Activated naive CD4-positive, alpha-beta T cell treated with anti-CD3 and anti-CD28 coated beads, Interleukin-2, amount 50 U/mL, for 72 hours (primary cell): ENCODE measurements at places on chromosomes 3 and 15. TPM values are rescaled to one million over a fixed set of nuclear protein-coding genes. Genes with fewer than 3 reads are reported as not detected.

LMCD1 gene
- total RNA-seq: 1.3 TPM

DAZL gene
- not detected for total RNA-seq

BCL2A1 gene
- 79.8 TPM for total RNA-seq

TJP1 gene
- not detected for total RNA-seq

PODXL2 gene
- 1.8 TPM for total RNA-seq

SLC7A14 gene
- total RNA-seq: not detected

C3orf49 gene
- not detected for total RNA-seq

ST3GAL6 gene
- 0.88 TPM for total RNA-seq

CLDN18 gene
- not detected for total RNA-seq

CPN2 gene
- total RNA-seq: not detected

MUSTN1 gene
- 0.51 TPM for total RNA-seq

CSPG5 gene
- 1.2 TPM for total RNA-seq

ARHGEF26 gene
- not detected for total RNA-seq

PPP1R14D gene
- total RNA-seq: not detected

PCLAF gene
- total RNA-seq: 115 TPM

CIP2A gene
- 48.3 TPM for total RNA-seq

SAXO2 gene
- total RNA-seq: not detected

RBPMS2 gene
- total RNA-seq: not detected

ANKRD34C gene
- total RNA-seq: not detected

DCUN1D1 gene
- 30.6 TPM for total RNA-seq

TMC3 gene
- total RNA-seq: not detected

LIPC gene
- 0.64 TPM for total RNA-seq

TRIP4 gene
- total RNA-seq: 24.7 TPM

DNA sequence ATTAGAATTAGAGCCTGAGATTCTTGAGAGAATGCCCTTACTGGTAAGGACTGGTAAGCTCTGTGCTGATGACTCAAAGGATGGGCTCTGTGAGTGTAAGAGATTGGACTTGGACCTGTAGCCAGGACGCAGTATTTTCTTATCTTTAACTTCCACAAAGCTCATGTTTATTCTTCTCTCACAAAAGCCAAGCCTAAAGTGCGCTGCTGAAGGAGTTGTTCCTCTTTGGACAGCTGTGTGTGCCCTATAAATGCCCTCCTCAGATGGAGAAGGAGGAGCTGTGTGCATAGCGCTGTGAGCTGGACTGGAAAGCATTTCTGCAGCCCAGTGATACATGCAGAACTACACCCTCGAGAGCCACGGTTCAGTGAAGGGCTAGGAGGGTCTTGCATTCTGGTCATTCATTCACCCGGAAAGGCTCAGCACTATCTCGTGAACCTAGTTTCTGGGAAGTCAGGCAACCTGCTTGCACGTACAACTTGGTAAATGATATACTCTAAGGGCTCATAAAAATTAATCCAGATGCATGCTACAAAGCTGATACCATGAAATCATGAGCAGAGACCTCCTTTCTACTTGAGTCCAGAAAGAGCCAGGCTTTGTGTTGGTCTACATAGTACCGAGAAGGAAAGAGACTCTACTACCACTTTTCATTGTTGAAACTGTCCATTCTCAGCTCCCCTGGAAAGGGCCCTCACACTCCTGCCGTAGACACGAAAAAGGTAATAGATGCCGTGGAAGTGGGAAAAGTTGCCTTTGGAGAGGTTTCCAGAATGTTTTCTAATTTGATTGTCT, 103.0 kb upstream of the TBL1XR1 start:
- DNase-seq: no peak

DNA sequence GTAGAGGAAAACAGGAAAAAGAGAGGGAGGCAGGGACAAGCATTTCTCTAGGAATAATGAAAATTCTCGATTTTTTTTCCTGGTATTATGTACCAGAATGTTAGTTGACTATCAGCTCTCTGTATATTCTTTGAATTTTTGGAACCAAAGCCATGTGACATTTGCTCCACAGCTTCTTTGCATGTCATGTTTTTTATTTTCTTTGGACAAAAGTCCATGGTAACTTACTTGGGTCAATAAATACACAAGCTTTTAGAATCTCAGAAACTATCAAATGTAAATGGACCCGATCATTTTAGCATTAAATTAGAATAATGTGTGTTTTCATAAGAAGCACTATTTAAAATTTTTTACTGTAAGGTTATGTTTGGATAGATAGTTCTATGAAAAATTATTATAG, 320.5 kb downstream of the ZIC1 start:
- DNase-seq: no peak

- DNase-seq: no peak
Measured at GRCh38 chr3:20668411-20668810, 482.4 kb upstream of the SGO1 start.

GRCh38 chr3:73863546-73864079, 238.9 kb upstream of the PDZRN3 start:
- no peak for DNase-seq

GRCh38 chr15:35329521-35329961, 216.4 kb downstream of the DPH6 start:
- DNase-seq: no peak

- no peak for DNase-seq
Measured at GRCh38 chr3:12729051-12729651, 29.9 kb downstream of the TMEM40 start.

- no peak for DNase-seq
Measured at GRCh38 chr15:66938114-66938830, 127.1 kb upstream of the SMAD3 start.

GRCh38 chr3:147411238-147411814, 2.2 kb downstream of the ZIC1 start:
- DNase-seq: no peak

DNA sequence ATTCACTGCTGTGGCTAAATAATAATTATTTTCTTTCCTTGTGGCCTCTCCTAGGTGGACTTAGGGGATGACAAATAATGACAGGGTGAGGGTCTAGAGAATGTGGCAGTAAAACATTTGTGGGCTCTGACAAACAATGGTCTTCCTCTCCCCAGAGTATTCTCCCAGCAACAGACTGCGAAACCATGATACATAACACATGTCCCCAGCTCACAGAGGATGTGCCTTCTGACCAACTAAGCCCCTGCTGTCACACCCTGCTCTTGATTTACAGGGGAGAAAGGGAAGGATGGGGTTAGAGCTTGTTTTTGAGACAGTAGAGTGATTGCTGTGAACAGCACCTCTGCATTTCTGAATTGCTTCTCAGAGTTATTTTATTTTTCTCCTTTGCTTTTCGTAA, 116.6 kb upstream of the CTDSPL start:
- no peak for DNase-seq

DNA sequence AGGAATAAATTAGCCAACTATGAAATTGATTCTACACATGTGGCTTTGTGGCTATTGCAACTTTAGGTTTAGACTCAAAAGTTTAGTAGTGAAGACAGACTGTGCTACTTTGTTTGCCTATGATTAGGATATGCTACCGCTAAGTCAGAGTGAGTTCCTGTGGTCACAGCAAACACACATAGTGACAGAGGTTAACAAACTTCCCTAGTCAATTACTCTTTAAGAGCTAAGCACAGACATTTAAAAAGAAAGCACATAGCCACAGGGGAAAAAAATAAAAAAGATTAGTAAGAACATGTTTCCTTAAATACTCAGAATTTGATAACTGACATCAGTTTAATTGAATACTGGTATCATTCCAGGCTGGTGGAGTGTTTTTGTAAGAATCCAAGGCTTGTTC, 207.1 kb downstream of the GBE1 start:
- DNase-seq: no peak

- DNase-seq: no peak
Measured at GRCh38 chr3:27791956-27792355, 69.8 kb upstream of the EOMES start.

- DNase-seq: no peak
Measured at GRCh38 chr3:129552287-129553050, 9.5 kb downstream of the H1-8 start.

DNA sequence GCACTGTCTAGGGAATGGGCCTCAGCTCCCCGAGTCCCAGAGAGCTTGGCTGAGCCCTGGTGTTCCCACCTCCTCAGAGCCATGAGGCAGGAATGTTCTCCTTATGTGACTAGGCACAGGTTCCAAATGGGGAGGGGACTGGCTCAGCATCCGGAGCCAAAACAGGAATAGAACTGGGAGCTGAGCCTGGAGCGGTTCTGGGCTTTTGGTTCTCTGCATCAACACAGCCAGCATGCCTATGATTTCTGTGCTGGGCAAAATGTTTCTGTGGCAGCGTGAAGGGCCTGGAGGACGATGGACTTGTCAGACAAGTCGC, at the start of gene FAM131A:
FAM131A (plus strand) TSS at position 202 of the 316 bp plus-strand sequence; CDS start at position 233, 31 bp downstream.
- no peak for DNase-seq

- no peak for DNase-seq
Measured at GRCh38 chr3:58090351-58090750, 82.1 kb downstream of the FLNB start.

DNA sequence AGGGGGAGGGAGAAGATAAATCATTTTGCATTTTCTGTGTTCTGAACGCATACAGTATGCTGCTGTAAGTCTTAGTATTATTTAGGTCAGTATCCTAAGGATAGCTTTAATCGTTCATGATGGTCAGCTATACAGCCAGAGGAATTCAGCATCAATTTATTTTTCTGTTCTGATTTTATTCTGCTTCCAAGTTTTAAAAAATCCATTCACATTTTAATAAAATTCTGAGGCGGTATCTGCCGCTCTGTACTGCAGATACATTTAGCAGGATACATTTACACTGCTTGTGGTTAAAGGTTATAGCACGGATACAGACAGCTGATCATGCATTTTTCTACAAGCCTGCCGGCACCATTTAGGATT, 17.8 kb downstream of the ZBTB38 start:
- DNase-seq: no peak

GRCh38 chr3:59426821-59427565, 377.2 kb upstream of the CFAP20DC start:
- DNase-seq: peak; percentile 18

GRCh38 chr3:28590216-28590615, 241.6 kb upstream of the AZI2 start:
- DNase-seq: no peak

GRCh38 chr15:57927091-57927631, 138.3 kb downstream of the ALDH1A2 start:
- no peak for DNase-seq

GRCh38 chr15:59444980-59445545, 7.1 kb downstream of the FAM81A start:
- DNase-seq: no peak

DNA sequence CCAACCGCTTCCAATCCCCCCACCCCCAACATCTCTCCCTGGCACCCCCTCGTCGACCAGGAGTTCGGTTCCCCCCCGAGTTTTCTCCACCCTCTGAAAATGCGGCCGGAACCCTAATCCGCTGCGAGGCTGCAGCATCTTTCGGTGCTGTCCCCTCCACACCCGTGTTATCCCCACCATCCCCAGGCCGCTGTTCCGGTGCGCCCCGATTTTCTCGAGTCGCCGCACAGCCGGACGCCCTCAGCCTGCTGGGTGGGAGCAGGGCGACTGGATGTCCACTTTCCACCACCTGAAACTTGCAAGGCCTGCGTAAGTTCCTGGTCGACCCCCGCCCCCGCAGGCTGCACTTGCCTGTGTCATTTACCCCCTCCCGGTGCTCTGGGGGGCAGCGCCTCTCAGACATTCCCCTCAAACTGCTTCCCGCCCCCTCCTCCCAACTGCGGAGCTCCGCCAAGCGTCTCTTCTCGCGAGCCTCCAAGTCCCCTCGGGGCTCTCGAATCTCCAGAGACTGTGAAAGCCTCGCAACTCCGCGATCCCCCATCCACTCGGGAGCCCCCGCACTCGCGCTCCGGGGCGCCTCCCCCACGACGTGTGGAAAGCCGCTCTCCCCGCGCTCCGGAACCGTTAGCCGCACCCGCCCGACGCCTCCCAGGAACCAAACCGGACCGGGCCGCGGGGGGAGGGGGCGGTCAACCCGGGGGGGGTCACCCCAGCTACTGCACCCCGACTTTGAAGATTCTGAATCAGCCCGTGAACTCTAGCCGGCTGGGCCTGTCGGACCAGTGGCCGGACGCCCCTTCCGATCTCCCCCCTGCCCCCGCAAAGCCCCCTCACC, 566 bp downstream of the ETV5 start:
- DNase-seq: peak; percentile 21

- DNase-seq: no peak
Measured at GRCh38 chr3:41518626-41519025, 319.3 kb downstream of the CTNNB1 start.

DNA sequence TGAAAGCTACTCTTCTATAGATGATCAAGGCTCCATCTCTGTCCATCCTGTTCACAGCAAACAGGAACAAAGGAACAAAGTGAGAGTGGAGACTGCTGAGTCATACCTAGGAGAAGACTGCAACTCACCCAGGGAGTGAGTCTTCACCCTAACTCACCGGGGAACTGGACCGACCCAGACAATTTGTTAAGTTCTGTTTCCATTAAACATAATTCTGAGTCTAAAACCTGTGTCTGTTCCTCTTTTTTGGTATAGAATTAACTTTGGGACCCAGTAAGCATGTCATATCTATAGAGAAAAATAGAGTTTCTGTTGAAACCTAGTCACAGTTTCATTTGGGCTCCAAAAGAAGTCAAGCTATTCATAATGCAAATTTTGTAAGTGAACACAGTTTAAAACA, 21.6 kb downstream of the CCDC80 start:
- DNase-seq: no peak

DNA sequence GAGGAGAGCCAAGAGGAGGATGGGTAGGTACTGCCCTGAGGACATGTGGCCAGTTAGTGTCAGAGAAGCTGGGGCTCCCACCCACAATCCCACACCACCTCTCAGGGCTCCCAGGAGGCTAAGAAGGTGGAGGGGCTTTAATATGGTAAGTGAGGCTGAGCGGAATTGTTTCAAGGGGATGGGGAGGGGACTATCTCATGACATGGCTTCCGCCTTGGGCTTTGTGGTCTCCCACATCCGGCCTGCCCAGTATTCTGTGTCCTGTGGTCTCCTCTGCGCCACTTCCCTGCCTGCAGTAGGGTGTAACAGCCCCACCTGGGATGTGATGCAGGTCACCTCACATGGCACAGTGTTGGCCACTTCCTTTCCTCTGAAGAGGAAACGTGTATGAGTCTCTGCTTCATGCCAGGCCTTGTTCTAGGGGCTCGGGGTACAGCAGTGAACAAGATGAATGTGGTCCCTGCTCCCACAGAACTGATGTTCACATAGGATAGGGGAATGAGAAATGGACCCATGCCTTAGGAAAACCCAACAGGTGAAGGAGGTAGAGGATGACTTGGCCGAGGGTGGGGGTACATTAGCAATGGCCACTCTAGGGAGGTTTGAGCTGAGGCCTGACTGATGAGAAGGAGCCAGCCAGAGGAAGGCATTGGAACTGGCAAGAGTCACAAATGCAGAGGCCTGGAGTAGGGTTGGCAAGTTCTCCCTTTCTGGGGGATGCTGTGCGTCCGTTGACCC, 3.2 kb downstream of the NEIL1 start:
- DNase-seq: peak; percentile 92

DNA sequence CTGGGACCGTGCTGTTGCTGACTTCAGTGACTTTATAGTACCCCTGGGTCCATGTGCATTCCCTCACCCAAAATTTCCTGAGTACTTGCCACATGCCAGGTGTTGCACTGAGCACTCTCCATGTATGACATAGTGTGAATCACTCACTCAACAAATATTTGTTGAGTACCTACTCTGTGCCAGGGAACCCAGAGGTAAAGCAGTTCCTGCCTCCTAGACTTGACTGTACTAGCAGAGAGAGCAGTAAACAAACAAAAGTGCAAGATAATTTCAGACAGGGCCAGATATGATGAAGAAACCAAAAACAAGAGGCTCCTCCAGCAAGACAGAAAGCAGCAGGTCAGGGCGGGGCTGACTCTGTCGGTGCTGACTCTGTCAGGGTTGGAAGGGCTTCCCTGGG, 12.2 kb downstream of the TGM4 start:
- no peak for DNase-seq
